ENCODE measurements at places on chromosomes 3 and 15. TPM values are rescaled to one million over a fixed set of nuclear protein-coding genes. Genes with fewer than 3 reads are reported as not detected.

DNA sequence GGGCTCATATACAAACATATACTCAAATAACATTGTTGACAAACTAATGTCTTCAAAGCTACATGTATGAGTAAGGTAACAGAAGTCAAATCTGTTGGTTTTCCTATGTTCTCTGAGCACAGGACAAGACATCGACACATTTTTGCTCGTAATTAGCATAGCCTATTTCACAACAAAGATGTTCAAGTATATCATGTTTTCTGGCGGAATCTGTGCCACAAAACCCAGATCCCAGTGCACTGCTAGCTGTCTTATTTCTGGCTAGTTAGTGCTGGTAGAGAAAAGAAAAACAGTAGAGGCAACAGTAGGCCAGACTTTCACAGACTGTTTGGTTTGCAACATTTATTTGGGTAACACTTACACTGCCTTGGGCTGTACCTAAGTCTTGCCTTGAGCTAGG, 51.2 kb downstream of the RUBCN start:
- DNase-seq = no peak

GRCh38 chr3:32973982-32974381, 22.5 kb downstream of the CCR4 start:
- DNase-seq = no peak

DNA sequence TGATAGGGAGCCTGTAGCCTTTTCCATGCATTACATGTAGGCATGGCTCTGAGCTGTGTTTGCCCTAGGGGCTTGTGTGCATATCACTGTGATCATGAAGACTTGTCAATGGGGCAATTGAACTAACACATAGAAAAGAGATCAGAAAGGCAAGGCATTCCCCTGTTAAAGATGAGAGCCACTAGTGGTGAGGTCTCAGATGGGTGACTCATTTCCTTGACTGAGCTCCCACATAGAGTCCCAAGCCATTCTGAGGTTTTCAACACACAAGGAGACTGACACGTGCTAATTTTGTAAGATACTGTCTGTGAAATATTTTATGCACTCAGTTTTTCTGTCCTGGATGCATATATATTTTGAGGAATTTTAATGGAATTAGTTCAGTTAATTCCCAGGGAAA, 53.8 kb downstream of the SAMMSON start:
- DNase-seq = no peak

DNA sequence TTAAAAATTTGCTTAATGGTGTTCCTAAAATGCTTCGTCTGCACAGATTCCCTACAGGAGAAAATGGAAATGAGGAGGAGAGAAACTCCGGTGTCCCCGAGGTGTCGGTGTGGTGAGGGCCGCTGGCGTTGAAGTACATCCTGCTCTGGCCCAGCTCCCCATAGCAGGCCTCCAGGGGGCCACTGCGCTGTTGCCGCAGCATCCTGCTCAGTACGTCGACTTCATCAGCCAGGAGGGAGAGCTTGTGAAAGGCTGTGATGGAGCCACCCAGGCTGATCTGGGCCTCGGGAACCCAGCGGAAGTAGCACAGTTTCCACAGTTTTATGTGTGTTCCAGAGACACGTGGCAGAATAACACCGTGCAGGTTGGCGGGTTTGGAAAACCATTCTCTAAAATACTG, 37.8 kb downstream of the FAN1 start:
- no peak for DNase-seq

GRCh38 chr3:181461381-181461780, 250.3 kb upstream of the SOX2 start:
- DNase-seq = no peak

The TF gene
- polyA plus RNA-seq = 3.9 TPM

DNA sequence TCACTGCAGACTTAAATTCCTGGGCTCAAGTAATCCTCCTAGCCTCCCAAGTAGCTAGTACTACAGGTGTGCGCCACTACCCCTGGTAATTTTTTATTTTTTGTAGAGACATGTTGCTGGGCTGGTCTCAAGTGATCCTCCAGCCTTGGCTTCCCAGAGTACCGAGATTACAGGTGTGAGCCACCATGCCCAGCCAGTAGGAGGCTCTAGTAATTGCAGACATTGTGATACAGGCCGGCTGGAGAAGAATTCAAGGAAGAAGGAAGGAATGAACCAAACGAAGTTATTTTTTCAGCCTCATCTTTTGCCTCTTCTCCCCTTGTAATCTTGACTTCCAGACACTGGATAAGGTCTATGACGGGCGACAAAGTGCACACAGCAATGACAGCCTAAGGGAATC, 3.2 kb upstream of the PPP4R2 start:
- DNase-seq = no peak

DNA sequence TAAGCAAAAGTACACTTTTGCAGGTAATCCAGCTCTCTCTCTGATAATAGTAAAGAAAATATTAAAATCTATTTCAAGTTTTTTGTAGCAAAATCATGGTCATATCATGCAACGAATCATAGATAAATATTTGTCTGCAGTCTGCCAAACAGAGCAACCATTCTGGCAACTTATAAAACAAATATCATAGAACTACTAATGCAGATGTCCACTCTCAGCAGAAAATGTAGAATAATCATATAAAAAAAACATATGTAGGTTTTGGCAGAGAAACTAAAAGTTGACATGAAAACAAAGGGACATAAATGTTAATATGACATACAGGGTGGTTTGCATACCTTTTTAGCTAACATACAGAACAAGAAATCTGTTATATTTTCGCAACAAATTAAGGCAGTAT, 12.2 kb downstream of the TMCC1 start:
- no peak for DNase-seq

DNA sequence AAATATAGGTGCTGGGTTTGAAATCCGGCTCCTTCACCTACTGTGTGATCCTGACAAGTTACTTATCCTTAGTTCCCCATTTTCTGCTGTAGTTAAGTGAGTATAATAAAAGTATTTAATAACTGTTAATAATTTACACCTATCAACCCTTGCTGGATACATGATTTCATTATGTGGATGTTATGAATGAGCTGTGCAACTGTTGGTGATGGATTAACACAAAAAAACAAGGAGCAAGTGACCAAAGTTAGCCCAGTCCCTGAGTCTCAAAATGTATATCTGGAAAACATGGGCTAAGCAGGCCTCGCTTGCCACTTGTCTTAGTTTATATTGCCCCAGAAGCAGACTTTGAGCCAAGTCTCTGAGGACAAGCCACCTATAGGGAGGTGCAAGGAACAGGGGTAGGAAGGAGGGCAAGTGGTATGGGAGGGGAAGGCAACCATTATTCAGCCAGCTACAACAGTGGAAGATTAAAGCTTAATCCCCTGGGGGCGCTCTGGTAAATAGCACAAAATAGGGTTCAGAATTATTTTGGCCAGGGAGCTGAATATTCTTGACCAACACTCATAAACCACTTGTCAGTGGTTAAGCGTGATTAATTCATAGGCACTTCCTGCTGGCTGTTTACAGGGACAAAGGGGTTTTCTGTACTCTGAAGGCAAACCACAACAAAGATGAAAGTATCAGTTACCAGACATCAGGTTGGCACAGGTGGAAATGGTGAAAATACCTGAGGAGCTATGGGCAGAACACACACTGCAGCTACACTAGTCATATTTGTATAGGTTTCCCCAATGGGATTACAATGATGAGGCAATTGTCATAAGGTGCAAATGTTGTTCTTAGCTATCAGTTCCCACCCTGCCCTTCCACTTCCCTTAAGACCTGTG, 76.2 kb downstream of the TRIM42 start:
- no peak for DNase-seq

GRCh38 chr15:69857686-69858391, 239.9 kb downstream of the TLE3 start:
- DNase-seq = no peak

- no peak for DNase-seq
These were observed 247.5 kb upstream of the LYSMD4 start for GRCh38 chr15:99980752-99981151.

The KIF15 gene
- polyA plus RNA-seq = 27.5 TPM

The ACP3 gene
- 68.4 TPM for polyA plus RNA-seq

- DNase-seq = no peak
These were observed 68.1 kb upstream of the SCN5A start for GRCh38 chr3:38717355-38718240.

The FILIP1L gene
- 20.4 TPM for polyA plus RNA-seq

The MORC1 gene
- polyA plus RNA-seq = 0.68 TPM

DNA sequence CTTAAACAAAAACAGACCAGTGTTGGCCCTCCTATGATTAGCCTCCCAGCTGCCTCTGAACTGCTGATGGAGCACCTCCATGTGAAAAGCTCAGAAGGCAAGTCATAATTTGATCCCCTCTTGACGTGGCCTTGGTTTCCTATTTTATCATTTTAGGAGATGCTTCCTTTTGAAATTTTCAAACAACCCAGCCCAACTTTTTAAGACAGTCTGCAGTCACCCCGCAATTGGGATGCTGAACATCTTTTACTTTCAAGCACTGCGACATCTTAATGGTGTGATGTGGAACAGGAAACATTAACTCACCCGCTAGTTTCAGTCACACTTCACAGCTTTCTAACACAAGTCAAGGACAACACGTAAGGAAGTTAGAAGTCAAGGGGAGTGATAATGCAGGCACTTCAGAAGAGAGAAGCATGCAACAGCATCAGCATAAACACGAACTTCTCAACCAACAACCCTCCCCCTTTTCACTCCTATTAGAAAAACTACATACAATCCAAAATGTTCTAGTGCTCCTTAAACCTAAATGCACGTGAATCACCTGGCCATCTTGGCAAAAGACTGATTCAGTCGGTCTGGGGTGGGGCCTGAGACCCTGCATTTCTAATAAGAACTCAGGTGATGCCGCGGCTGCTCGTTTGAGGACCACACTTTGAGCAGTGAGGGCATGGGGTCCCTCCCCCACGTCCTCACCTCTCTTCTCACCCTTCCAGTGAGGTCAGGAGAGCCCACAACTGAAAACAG, 161.5 kb downstream of the FOXP1 start:
- no peak for DNase-seq

- DNase-seq = no peak
These were observed 520 bp downstream of the MESD start for GRCh38 chr15:80989081-80989517.

The FETUB gene
- not detected for polyA plus RNA-seq

GRCh38 chr3:129282727-129283327, 4.2 kb downstream of the HMCES start:
- DNase-seq = no peak

DNA sequence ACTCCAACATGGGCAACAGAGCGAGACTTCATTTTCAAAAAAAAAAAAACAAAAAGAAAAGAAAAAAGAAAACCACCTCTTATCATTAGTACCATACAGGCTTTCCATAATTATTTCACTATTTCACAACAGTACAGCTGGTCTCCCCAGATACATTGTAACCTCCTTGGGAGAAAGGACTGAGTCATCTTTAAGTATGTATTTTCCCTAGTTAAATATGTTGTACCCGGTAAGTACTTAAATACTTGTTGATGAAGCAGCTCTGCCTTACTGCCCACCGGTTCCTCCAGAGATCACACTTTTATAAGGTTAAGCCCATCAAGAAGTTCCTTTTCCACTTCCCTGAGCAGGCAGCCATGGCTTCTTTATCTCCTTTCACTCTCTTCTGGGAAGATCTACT, 789.5 kb upstream of the CFAP20DC start:
- DNase-seq = no peak

The CCR8 gene
- polyA plus RNA-seq = not detected

The MKRN3 gene
- 1.8 TPM for polyA plus RNA-seq

The RBP2 gene
- polyA plus RNA-seq = 0.18 TPM

The TGM5 gene
- polyA plus RNA-seq = not detected

DNA sequence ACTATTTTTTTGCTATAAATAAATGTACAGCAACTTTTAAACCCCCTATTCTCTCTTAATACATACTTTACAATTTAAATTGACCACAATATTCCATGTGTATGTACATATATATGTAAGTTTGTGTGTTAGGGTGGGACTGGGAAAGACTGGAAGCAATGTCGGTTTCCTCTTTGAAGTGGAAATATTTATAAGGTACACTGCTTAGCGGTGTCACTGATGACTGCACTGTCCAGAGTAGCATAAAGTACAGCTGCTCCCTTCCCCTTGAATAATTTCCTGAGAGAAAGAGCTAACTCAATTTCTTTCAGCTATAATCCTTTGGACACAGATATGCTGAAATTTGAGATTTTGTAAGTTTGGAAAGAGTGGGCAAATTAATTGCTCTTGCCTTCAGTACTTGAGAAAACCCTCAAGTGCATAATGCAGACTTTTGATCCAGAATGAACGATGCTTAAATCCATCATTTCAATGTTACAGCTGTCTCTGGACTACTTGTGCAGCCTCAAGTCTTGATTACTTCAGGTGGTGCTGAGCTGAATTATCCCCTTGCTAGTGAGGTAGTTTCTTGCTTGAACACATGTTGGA, 267.0 kb upstream of the CFAP20DC start:
- DNase-seq = no peak

DNA sequence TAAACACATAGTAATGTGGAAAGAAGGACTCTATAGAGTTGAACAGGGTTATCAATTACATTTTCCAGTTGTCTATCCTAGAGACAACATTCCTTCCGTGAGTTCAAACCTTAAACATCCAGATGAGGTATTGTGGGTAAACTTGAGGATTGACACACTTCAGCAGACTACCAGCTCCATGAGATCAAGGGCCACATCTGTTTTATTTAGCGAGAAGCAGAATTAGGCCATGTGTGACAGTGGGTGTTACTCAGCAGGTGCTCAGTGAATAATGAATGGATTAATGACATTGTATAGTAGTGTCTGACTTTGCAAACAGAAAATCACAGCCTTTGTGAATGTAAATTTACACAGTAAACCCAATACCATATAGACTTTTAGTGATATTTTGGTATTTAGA, 941.1 kb upstream of the CFAP20DC start:
- DNase-seq = no peak

The PGBD4 gene
- 2.0 TPM for polyA plus RNA-seq

DNA sequence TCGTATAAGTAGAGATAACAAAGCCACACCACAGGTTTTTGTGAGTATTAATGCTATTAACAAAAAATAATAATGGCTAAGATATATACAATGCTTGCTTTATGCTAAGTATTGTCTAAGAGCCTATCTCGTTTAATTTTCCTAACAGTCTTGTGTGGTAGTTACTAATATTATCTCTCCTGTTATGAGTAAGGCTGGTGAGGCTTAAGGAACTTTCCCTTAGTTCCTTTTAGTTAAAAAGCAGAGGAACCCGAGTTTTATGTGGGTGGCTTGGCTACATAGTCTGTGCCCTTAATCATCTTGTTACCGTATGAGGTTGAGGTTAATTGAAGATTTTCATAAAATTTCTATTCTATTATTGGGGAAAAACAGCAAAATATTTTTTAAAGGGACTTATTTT, 218.4 kb downstream of the SOX2 start:
- no peak for DNase-seq

The SKOR1 gene
- polyA plus RNA-seq = 0.16 TPM
